Right renal cortex interstitium (tissue), 3 donors: ENCODE measurements at places on chromosomes 6 and 20. TPM values are rescaled to one million over a fixed set of nuclear protein-coding genes. Genes with fewer than 3 reads are reported as not detected.

TTI1 gene
- polyA plus RNA-seq = 24.6 TPM

MOCS1 gene
- 10.3 TPM for polyA plus RNA-seq

RBM24 gene
- 1.2 TPM for polyA plus RNA-seq

ULBP2 gene
- polyA plus RNA-seq = 0.87 TPM

IL17F gene
- polyA plus RNA-seq = 0.32 TPM

SRMS gene
- 0.08 TPM for polyA plus RNA-seq

SLC4A11 gene
- polyA plus RNA-seq = 1.6 TPM

HSPA1L gene
- 4.3 TPM for polyA plus RNA-seq

GRCh38 chr6:136809091-136809860 lies 13.1 kb upstream of the PEX7 start:
- DNase-seq = no peak

DNA sequence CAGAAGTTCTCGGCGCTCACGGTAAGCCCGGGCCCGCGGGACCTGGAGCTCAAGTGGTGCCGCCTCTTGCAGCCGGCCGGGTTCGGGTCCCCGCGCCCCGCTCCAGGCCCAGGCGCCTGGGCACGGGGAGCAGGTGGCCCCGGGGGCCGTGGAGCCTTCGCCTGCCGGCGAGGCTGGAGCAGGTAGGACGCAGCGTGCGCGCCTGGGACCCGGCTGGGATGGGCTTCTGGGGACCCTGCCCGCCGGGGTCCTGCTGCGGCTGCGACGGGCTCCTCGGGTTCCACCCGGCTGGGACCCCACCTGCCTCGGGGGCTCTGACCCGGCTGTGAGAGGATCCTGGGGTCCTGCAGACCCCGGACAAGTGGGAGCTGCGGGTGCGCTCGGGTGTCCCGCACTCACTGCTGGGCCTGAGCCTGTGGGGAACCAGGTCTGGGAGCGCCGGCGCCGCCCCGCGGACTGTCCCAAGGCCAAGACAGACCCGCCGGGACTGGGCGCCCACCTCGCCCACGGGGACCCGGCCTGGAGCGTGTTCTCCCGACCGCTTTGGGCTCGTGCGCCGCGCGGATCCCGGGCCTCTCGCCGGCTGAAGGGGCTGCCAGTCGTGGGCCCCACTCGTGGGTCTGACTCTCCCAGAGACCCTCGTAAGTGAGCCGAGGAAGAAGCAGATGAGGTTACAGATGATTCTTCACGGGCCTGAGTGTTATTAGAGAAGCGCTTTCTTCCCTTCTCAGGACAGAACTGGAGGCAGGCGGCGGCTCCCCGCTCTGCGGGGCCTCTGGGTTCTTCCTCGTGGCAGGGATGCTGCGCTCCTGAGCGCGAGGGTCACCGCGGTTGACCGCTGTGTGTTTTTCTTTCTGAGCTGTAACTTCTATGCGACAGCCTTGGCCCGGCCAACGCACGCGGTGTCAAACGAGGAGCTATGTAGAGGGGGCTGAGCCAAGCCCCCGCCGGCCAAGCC lies 729 bp downstream of the SMOC2 start:
- no peak for DNase-seq

GRCh38 chr6:108556866-108557493 lies 3.7 kb upstream of the FOXO3 start:
- DNase-seq = no peak

GRCh38 chr6:138485586-138486248 lies 13.6 kb downstream of the NHSL1 start:
- no peak for DNase-seq

GRCh38 chr20:63538204-63539091 lies 1.3 kb upstream of the PTK6 start:
- no peak for DNase-seq

DNA sequence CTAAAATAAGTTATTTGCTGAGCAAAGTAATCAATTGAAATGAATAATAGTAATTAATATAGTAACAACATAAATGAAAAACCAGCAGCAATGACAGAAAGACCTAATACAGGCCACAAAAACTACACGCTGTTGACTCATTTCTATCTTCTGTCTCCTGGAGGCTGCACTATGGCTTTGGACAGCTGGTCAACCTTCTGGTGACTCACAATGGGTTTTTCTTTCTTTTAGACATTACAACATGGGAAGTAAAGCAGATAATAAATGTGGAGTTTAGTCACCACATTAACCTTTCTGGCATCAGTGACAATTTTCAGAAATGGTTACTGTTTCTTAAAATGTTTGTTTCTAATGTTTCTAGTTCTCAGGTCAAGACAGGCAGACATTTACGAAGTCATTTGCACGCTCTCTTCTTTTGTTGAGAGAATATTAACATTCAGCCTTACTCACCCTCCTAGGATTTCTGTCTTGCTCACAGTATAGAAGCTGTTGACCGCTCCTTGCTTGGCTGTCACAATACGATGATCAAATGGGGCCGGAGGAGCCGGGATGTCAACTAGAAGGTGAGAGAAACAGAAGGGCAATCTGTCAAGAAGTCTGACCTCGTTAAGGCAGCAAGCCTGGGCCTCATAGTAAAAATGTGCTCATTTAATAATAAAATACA lies 62.2 kb downstream of the MYLK4 start:
- DNase-seq = no peak

DNA sequence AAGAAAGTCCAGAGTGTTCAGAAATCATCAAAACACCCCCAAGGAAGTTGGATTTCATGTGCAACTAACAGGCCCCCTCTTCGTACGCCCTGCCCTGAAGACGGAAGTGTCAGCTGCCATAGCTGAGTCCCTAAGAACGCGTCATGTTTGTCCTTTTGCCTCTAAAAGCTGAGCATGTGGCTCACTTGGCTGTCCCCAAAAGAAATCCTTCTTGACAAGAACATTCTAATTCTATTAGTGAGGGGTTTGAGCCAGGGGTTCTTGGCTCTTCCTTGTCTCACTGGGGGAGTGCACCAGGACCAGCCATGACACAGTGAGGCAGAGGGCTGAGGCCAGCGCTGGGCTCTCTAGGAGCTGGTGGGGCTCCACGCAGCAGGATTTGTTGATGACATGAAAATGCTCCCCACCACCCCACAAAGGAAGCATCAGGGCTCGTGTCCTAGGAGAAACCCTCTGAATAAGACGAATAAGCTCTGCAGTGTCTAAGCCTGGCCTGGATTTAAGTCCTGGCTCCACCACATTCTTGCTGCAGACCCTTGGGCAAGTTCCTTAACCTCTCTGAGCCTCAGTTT lies 20.0 kb upstream of the SPO11 start:
- no peak for DNase-seq

- no peak for DNase-seq
Measured at GRCh38 chr6:162074641-162075275, 652.8 kb downstream of the PRKN start.

DNA sequence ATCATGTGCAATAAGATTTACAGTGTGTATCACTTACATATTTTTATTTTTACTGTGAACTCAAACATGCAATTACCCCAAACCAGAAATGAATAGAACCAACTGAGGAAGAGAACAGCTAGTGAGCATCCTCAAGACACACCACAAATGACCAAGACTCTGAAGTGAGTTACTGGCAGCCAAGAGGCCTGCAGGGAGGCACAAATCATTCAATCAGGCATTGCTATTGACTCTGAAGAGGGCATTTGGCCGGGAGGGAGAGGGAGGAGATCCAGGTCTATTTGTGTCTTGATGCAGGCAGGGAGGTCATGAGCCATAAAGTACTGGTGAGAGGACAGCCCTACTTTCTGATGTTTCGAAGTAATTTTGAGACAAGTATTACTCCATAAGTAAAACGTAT lies 257.7 kb downstream of the BCKDHB start:
- no peak for DNase-seq

- DNase-seq = no peak
Measured at GRCh38 chr20:7926323-7926722, 13.9 kb downstream of the HAO1 start.

DNA sequence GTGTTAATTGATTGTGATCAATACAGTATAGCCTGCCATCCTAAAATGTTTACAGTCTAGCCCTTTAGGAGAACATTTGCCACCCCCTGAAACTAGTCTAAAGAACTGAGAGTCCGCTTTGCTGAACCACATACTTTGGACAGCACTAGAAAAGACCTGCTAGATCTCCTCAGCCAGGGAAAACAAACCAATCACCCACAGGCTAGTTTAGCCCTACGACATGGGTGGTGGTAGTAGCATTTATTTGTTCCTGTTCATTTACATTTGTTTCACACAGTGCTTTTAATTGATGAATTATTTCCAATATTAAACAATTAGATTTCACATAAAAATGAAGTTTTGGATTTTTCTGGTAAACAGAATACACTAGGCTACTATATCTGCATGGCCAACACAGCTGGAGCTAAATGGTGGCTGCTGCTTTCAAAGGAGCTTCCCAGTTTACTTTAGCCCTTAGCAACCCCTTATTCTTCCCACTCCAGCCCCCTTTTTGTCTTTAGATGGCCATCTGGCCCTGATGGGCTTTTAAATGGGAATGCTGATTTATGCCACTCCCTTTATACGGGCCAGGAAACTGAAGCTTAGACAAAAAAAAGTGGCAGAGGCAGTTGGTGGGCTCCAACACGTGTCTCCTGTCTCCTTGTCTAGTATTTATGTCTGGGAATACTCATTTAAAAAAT lies 72.4 kb downstream of the ADGRG6 start:
- no peak for DNase-seq

GRCh38 chr6:98471444-98471843 lies 362.9 kb upstream of the POU3F2 start:
- no peak for DNase-seq

DNA sequence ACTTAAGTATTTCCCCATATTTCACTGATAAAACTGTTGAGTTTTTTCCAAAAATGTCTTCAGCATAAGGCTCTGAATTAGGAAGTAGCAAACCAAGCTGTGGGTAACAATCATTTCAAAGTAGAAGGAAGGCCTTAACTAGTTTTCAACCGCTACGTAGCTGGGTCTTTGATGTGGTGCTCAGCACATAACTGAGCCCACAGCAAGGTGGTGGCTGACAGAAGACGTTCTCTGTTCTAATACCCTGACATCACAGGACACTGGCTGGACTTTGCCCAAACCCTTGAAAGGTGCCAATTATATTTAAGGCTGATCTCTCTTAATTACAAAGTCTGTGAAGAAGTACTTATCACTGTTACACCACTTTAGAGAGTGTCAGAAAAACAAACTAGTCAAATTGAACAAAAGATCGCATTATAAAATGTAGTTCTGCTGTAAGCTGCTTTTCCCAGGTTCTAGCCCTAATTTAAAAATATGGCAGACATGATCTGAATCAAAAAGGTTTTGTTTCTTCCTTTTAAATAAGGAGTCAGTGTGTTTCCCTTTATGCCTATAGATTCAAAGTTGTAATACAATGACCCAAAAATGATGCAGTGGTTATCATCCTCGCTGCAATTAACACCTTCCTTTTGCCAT lies 26.7 kb downstream of the MAN1A1 start:
- DNase-seq = no peak

DNA sequence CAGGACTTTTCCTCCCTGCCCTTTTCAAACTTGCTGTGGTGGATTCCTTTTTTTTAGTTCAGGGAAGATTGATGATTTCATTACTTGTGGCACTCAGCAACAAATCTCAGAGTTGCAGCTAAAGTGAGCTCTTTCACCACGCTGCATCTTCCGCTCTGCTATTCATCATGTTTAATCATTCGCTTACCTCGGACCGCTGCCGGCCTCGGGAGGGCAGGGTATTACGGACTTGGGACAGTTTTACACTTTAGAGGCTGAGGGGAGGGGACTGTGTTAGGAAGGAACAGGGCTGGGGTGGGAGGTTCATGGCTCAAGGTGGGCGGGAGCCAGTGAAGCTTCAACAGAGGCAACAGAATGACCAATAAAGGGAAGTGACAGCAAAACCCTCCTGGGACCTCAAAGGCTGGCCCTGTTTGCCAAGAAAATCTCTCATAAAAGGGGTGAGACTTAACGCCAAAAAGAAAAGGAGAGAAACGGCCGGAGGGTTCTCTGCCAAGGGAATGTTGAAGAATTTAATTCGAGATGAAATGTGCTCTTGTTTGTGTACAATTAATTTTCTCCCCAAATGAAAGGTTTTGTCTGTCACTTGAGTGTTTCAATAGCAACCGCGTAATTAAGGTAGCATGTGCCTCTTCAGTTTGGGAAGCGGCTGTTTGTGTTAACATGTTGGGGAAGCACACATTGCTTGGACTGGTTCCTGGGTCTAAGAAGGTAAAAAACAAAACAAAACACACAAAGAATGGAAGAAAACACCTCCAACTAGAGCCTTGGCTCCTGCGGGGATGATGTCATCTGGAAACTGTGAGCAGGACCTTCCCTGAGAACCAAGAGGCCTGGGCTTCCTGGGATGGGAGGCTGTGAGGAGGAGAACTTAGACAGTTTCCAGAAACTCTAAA lies 72.5 kb upstream of the SULF2 start:
- peak; percentile 61 for DNase-seq

GRCh38 chr6:169252505-169253189 lies 999 bp downstream of the THBS2 start:
- DNase-seq = no peak

- DNase-seq = no peak
Measured at GRCh38 chr6:45633272-45633908, 255.7 kb upstream of the SUPT3H start.

DNA sequence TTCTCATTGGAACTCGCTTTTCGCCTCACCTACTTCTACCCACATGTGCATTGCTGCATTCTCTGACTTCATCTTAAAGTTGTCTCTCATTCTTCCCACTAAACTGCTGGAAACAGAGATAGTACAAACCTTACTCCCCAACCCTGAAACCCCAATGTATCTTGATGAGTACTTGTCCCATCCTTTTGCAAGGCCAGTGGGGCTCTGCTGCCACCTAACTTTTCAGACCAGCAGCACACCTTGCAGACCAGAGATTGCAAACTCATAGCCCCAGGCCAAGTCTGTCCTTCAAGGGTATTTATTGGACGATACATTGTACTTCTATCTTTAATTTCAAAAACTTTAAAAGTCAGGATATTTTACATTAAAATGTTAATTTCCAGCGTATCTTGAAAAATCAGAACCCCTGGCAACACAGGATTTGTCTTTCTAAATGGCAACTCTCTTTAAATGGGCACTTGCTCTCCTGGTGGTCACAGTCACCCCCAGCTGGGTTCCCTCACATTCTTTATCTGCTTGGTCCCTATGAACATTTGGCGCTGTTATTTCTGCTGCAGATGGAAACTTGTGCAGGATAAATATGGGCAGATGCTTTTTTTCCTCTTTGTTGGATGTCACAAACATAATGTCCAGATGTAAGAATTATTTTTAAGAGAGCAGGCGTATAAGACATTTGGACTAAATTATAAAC lies 83.9 kb downstream of the SOD2 start:
- DNase-seq = no peak

DNA sequence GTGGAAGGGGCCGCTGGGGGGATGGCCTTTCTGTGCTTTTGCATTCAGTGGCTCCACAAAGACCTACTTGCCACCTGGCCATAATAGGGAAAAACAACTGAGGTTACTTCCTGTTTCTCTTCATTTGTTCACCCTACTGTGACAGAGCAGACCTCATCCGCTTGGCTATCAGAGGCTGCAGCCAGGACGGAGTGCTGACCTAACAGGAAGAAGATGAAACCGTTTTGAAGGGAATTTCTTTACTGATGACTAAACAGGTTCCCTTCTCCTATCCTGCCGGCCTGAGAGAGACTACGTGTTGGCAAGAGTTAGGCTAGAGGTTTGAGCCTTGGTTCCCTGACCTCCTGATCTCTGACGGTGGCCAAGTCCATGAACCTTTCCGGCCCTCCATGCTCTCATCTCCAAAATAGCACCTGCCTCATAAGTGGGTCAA lies 21.3 kb downstream of the PRR18 start:
- no peak for DNase-seq

GRCh38 chr20:53395188-53395923 lies 198.3 kb downstream of the ZNF217 start:
- DNase-seq = no peak

GRCh38 chr6:143328876-143329275 lies 121.6 kb downstream of the ADAT2 start:
- DNase-seq = no peak
